EL (cell line): ENCODE measurements at places on chromosomes 12 and 14.
A peak's percentile ranks its signal among the peaks of the same experiment; 100 is the strongest.

DNA sequence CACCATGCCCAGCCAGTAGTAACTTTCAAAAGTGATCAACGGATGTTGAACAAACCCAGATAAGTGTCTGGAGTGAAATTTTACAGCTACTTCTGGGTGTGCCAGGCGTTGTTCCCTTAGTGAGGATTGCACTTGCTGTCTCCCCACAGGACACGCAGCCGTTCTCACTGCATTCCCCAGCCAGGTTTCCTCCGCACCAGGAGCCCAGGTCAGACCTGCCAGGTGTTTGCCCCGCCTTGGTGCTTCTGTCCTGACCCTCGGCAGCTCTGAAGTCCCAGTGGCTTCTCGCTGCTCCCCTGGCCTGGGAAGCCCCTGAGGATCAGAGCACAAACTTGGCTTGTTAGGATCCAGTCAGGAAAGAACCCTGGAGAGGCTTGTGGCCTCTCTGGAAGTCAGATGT is 36.2 kb downstream of the MMAB start:
- DNase-seq = no peak

DNA sequence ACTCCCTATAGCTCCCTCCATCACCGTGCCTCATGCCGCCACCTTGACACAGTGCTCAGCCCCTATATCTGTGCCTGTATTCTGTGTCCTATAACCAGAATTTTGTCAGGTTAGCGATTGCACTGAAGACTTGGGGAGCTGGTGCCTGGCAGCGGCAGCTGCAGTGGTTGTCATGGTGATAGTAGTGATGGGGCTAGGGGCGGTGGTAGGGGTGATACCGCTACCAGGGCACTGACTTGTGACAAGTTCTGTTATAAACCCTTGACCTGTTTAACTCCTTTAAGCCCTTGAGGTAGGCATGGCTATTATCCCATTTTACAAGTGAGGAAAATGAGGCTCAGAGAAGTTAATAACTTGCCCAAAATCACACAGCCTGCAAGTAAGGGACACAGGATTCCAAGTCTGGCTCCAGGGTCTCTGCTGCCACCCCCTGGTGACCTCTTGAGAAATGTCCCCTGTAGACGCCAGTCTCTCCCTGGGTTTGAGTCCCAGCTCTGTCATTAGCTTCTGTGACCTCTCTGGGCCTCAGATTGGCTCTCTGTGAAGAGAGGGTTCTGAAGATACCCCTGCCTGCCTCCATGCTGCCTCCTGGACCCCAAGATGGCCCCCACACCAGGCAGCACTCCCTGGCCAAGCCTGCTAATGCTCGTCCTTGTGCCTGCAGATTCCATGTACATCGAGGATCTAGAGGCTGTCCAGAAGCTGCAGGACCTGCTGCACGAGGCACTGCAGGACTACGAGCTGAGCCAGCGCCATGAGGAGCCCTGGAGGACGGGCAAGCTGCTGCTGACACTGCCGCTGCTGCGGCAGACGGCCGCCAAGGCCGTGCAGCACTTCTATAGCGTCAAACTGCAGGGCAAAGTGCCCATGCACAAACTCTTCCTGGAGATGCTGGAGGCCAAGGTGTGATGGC is 121.9 kb downstream of the ESRRB start:
- no peak for DNase-seq

- DNase-seq = no peak
These were observed 24.7 kb upstream of the GPR132 start for GRCh38 chr14:105089746-105090492.

- peak; percentile 53 for DNase-seq
These were observed 15.3 kb downstream of the TNFRSF1A start for GRCh38 chr12:6326316-6327228.

DNA sequence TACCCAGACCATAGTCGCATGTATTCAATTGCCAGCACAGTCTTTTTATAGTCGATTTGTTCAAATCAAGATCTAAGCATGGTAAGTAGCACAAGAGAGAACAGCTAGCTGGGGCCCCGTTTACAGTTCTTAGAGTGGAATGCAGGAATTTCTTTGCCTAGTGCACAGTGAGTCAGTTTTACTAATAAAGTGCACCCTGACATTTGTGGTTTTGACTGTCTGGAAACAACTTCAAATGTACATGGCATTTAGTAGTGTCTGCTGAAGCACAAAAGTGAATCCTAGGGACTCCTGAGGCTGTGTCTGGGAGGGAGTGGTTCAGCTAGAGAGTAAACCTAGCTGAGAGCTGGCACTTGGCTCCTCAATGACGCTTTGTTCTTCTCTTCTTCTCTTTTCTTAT is 64.9 kb downstream of the TMX1 start:
- DNase-seq = peak; percentile 96

GRCh38 chr12:68310370-68310769 is 21.8 kb downstream of the MDM1 start:
- DNase-seq = peak; percentile 93

- no peak for DNase-seq
These were observed at the start of gene C14orf180 for GRCh38 chr14:104579507-104579906. Gene C14orf180, plus strand, starts transcription at chr14:104579764. Its CDS starts 6,667 bp downstream, at chr14:104586431.

GRCh38 chr14:99663386-99664057 is 18.6 kb downstream of the HHIPL1 start:
- no peak for DNase-seq

DNA sequence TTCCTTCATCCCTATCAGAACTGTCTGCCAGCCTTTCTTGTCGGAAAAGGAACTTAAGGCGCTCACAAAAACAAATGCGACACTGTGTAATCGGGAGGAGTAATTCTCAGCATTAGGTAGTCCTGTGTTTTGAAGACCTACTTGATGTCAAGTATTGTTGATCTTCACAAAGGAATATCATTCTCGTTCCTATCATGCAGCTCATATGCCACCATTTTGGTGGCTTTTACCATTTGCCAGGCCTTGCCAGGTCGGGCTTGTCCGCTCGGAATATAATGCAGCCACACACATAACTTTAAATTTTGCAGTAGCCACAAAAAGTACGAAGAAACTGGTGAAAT is 903 bp upstream of the PPP4R3A start:
- no peak for DNase-seq

DNA sequence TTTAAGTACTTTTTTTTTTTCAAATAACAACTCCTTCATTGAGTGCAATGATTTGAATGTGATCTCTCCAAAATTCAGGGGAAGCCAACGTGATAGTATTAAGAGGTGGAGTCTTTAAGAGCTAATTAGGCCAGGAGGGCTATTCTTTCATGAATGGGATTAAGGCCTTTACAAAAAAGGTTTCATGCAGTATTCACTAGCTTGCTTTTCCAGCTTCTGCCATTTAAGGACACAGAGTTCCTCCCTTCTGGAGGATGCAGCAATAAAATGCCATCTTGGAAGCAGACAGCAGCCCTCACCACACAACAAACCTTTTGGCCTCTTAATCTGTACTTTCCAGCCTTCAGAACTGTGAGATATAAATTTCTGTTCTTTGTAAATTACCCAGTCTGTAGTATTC is 586.8 kb upstream of the LMO3 start:
- no peak for DNase-seq

DNA sequence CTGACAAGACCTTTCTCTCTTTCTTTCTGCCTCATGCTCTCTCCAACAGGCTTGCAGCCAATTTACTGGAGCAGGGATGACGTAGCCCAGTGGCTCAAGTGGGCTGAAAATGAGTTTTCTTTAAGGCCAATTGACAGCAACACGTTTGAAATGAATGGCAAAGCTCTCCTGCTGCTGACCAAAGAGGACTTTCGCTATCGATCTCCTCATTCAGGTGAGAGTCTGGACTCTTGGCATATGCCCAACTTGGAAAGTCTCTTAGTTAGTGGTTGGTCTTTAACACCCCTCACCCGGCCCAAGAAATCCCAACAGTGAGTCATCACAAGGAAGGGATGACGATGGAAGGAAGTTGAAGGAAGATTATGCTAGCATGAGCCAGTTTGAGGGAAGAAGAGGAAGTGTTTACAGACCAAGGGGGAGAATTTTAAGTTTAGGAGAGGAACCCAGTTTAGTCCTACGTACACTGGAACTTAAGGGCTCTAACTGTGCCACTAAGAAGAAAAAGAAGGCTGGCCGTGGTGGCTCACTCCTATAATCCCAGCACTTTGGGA is 189.7 kb downstream of the ETV6 start:
- DNase-seq = peak; percentile 55

- no peak for DNase-seq
These were observed 104.7 kb downstream of the C12orf42 start for GRCh38 chr12:103391103-103391502.

DNA sequence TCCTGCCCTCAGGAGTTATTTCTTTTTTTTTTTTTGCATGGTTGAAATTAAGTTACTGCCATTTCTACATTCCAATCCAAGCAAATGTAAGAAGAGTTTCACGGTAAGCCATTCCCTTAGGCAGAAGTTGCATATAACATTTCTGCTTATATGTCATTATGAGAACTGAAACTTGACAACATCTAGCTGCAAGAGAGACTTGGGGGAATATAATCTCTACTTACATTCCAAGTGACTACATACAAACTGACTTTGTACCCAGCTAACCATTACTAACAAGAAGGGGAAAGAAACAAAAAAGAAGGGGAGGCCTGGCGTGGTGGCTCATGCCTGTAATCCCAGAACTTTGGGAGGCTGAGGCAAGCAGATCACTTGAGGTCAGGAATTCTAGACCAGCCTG is 7.3 kb upstream of the RESF1 start:
- DNase-seq = no peak

DNA sequence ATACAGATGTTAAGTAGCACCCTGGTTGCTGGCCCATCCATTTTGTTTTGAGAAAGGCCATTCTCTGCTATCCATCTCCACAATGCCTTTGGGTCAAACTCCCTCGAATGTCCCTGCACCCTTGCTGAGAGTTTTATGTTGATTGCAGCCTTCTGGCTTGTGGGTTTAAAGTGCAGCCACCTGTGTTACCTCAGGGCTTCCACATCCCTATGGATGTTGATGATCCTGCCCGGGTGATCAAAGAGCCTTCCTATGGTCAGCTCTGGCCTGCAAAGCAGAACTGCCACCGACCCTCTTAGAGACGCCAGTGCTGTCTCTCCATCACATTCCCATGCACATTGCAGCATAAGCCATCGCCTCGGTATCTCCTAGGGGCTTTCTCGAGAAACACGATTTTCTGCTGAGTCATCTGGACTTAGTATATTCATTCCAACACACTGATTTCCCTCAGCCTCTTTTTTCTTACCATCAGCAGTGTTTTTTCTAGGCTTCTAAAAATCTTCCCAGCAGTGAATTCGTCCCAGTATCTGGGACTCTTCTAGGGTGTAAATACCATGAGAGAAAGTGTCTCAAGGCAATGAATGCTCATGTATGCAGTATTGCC is 585.7 kb upstream of the TMEM132C start:
- no peak for DNase-seq

DNA sequence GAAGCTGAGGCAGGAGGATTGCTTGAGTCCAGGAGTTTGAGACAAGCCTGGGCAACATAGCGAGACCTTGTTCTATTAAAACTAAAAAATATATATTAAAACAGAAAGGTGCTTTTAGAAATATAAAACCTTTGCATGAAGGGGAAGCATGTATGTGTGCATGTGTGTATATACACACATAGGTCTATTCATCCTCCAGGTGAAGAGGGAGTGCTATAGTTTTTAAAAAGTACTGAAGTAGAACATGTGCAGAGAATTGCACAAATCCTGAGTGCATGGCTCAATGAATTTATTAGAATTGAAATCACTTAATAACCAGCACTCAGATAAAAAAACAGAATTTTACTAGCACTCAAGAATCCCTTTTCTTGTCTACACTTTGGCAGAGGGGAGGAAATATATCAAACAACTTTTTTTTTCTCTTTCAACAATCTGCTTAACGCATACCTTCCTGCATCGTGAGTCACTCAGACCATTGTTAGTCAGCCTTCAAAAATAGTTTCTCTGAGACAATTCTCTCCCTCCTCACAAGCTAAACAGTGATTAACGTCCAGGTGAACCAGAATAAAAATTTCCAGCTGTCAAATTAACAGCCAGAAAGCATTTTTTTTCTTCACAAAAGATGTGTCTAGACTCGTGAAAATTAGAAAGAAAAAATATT is 17.7 kb upstream of the NEDD1 start:
- peak; percentile 80 for DNase-seq

DNA sequence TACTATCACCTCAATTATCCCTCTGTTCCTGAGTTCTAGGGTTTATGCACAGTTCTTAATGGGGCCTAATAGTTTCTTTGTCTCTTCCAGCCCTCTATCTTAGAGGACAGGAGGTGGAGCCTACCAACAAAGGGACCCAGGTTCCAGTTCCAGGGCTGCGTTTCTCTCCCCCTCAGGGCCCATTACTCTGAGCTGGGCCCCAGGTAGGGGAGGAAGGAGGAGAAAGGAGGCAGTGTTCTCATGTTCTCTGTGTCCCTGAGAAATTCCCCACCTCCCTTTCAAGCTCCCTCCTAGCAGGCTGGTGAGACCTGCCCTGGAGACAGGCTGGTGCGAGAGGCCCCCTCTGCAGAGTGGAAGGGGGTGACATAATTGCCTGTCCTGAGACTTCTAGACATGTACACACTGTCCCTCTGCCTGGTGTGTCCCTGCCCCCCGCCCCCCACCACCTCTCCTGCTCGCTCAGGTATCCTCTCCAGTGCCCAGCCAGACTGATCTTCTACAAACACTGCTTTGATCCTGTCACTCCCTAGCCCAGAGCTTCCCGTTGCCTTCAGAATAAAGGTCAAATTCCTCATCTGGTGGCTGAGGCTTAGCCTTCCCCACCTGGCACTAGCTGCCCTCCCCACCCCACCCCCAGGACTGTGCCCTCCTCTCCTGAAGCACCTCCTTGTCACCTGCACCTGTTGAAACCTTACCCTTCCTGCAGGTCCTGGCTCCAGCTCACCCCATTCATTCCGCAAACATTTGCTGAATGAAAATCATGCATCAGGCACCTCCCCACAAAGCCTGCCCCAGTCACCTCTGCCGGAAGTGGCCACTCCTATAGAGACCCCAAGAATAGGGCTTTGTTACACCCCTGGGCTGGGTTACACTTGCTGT is 21.1 kb upstream of the KRT8 start:
- DNase-seq = no peak

DNA sequence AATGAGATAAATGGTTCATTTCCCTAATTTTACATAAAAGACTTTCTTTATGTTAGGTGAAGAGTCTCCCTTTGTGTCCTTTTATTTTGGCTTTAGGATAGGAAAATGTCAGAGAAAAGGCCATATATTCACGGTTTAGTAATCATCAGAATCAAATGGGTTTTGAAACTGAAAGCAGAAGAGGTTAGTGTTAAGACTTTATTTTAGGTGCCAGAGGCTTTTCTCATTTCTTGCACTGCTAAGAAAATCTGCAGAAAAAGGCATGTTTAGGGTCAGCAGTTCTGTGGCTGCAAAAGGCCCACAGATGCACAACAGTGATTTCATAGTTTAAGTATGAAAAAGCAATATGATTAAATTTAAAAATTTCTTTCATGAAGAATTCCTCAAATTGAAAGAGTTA is 80.4 kb upstream of the SINHCAF start:
- no peak for DNase-seq

- DNase-seq = peak; percentile 72
These were observed 24.3 kb upstream of the OR6J1 start for GRCh38 chr14:22668417-22668816.

DNA sequence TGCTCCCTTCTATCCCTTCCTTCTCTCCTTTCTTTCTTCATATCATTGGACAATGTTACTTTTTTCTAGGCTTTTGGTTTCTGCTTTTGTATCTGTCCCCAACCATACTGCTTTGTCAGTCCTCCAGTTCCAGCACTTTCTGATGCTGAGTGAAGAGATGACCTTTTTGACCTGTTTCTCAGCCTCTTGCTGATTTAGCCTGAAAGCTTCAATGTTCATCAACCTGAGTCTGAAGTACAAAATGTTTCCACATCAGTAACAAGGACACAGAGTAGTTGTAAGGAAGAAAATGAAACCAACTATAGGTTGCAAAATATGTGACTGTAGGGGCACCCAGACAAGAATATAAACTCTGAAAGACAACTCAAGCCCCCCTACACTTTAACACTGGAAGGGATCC is 25.2 kb upstream of the AKAP6 start:
- DNase-seq = no peak
